Astrocyte (in vitro differentiated cells and primary cell): ENCODE measurements at places on chromosomes 5 and 9. TPM values are rescaled to one million over a fixed set of nuclear protein-coding genes. Genes with fewer than 3 reads are reported as not detected.

- no peak for DNase-seq
Observed at GRCh38 chr5:123151227-123151909, 62.3 kb downstream of the PRDM6 start.

- peak; percentile 95 for DNase-seq
Observed at GRCh38 chr9:12859704-12860251, 85.0 kb downstream of the LURAP1L start.

DNA sequence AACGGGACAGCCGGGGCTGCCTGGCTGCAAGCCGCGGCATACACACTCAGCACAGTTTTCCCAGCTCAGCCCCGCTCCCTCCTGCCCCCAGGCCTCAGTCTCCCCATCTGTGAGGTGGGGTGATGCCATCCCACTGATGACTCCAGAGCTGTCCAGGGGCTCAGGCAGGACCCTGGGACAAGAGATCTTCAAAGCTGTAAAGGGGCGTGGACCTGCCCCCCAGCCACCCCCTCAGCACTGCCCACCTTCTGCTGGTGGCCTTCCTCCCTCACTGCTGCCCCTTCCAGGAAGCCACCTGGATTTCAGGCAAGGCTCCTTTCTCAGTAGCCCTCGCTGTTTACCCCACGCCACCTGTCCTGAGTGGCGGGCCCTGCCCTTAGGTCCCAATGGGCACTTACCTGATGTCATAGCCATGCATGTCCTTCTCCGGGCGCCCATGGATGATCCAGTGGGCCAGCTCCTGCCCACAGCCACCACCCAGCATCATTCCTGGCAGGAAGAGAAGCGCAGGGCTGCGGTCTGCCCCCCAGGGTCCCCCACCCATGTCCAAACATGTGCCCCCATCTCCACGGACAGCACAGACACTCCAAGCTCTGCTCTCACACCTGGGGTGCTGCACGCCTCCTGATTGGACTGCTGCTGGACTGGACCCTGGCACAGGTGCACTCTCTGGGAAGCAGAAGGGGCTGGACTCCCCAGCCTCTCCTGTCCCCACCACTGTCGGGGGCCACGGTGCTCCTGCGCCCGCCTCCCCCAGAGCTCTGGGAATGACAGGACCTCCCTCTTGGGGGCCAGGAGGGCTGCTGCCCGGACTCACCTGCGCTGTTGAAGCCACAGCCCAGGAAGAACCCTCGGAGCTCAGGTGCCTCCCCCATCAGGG, 25.7 kb downstream of the SARDH start:
- DNase-seq, result no peak

GRCh38 chr5:11363631-11364178, 540.5 kb downstream of the CTNND2 start:
- DNase-seq, result no peak

DNA sequence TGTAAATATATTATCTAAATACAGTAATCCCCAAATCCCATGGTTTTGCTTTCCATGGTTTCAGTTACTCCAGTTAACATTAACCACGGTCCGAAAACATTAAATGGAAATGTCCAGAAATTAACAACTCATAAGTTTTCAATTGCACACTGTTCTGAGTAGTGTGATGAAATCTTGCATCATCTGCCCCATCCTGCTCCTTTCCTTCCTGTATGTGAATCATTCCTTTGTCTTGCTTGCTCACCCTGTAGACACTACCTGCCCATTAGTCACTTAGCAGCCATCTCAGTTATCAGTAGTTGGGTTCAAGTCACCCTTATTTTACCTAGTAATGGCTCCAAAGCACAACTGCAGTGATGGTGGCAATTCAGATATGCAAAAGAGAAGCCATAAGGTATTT, 1568.5 kb upstream of the WWC1 start:
- peak; percentile 44 for DNase-seq

- DNase-seq, result peak; percentile 83
Observed at GRCh38 chr9:21565155-21565554, 83.0 kb upstream of the IFNE start.

GRCh38 chr5:39455645-39456044, 30.9 kb upstream of the DAB2 start:
- no peak for DNase-seq

DNA sequence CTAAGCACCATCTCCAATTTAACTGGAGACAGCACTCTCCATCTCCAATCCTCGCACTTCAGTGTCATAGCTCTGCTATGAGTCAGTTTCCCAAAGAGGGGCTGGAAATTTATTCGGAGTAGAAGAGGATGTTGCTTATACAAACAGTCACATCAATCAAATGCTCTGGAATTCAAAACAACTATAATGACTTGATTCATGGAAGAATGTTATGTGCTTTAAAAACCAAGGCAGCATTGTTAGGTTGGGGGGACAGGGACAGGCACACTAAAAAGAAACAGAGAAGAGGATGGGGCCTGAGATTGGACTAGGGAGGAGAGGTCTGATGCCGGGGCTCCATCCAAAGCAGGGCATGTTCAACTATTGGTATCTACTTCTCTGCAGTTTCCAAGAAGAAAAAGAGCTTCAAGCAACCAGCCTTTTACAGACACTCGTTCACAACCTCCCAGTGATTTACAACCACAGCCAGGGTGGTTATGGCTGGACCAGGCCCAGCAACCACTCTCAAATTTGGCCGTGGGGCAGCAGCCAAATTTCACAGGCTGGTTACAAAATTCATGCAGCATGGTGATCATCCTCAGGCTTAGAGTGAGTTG, 117.5 kb upstream of the ZNF366 start:
- DNase-seq, result peak; percentile 66

- no peak for DNase-seq
Observed at GRCh38 chr5:164627021-164627420, 1121.6 kb downstream of the MAT2B start.

DNA sequence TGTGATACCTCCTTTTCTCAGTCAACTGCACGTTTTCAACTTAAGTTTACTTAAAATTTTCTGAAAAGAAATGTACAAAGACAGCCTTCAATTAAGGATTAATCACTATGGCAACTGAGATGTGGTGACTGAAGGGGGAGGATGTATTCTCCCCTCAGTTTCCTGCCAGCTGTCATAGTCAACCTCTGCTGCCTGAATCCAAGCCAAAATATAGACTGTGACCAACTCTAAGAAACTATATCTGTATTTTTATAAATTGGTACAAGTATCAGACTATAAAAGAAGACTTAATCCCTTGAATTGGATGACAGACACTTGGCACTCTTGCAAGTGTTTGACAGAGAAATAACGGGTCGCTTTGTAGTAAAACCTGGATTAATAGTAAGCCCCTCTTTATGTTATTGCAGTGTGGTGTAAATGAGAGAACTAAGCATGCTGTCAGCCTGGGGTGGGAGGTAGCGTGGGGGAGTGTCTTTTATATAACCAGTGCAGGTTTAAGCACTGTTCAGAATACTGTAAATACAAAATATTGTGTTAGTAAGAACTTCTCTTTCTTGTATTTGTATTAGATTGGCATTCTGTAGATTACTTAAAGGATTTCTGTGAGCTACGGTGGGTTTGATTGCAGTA, 106.4 kb downstream of the ERCC6L2 start:
- no peak for DNase-seq

DNA sequence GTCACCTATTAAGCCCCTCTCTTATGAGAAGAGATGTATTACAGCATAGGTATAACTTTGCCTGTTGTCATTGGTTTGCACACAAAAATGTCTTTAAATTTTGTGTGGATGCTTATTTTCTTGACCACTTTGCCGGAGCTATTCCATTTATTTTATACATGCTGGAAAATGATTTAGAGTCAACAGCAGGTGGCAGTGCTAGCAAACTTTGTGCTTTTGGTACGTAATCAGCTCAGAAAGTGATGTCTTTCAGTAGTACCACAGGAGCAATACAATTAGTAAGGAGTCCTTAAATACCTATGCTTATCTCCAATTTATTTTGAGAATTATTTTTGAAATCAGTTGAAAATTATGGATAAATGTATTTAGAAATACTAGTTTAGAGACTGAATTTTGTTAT, 19.8 kb upstream of the NUDT12 start:
- peak; percentile 35 for DNase-seq

DNA sequence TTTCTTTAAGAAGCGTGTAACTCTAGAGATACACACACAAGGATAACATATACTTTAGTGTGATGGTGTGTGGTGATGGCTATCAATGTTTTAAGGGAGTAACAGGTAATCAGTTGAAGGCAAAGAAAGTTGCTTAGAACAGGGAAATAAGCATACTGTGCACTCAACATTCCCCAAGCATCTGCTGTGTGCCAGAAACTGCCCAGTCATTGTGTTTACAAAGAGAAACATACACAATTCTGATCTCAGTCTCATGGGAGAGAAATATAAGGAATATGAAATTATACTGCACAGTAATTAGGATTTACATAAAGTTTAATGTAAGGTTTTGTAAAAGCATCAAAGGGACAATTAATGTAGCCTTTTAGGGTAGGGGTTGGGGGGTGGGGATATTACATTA, 224.1 kb upstream of the TYRP1 start:
- no peak for DNase-seq

DNAH5 gene
- 3.2 and 3.4 TPM in 2 replicates for total RNA-seq

DPM2 gene
- total RNA-seq, result 32.7 and 34.3 TPM in 2 replicates

SLC4A9 gene
- total RNA-seq, result 0.25 TPM in 1 of 2 replicates, not detected in the other

CSF1R gene
- total RNA-seq, result 1.4 and 1.6 TPM in 2 replicates

SPATA6L gene
- 2.8 and 3.6 TPM in 2 replicates for total RNA-seq

AFAP1L1 gene
- total RNA-seq, result 7.6 and 8.3 TPM in 2 replicates

CCNJL gene
- total RNA-seq, result 12.5 and 15.7 TPM in 2 replicates

LCN2 gene
- total RNA-seq, result not detected in 2 replicates
